ENCODE measurements at places on chromosomes 4 and X.

DNA sequence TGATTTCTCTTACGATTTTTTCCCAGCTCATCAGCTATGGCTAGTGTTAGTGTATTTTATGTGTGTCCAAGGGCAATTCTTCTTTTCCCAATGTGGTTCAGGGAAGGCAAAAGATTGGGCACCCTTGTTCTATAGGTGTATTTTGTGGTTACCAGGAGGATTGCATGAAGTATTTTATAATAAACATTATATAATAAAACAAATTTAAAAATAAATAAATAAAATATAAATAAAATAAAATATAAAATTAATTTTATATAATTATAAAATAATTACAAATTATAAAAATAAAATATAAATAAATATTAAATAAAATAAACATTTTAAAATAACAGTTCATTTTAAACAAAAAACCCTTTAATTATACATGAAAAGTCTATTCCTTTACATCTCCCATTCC lies 35.6 kb upstream of the UGT2B10 start:
- DNase-seq: no peak

DNA sequence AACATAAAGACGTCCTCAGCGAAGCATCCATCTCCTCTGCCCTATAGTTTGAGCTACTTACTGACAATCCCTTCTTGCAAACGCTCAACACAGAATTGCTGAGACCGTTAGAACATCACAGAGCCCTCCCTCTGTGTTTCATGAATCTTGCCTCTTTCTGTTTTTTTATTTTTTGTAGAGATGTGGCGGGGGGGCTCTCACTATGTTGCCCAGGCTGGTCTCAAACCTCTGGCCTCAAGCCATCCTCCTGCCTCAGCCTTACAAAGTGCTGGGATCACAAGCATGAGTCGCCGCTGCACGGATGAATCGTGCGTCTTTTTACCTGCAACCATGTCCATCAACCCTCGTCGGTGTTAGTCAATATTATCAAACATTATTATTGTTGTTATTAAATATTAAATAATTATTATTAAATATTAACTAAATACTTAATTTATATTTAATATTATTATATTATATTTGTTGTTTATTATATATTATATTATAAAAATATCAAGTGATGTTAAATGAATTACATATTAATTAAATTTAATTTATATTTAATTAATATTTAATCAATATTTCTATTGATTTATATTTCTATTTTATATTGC lies 200.7 kb downstream of the CRLF2 start:
- DNase-seq: no peak

- DNase-seq: no peak
Measured at GRCh38 chrX:72712094-72712755, 1.9 kb downstream of the PHKA1 start.

DNA sequence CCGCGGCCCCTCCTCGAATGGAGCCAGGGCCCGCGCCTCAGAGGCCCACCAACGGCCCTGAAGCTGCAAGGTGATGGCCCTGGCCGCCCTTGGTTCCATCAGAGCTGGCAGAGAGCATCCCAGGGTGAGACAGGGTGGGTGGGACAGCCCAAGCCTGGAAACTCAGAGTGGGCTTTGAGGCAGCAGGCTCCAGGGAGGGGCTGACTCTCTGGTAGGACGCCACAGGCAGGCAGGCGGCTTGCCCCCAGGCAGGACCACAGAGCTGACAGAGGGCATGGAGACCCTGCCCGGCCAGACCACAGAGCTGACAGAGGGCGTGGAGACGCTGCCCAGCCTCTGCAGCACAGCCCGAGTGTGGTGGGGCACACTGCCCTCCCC lies 4.8 kb downstream of the MYL5 start:
- DNase-seq: no peak

- DNase-seq: peak; percentile 100
Measured at GRCh38 chr4:128287871-128288688, 467 bp upstream of the PGRMC2 start.

- DNase-seq: peak; percentile 53
Measured at GRCh38 chr4:8607603-8608481, 15.3 kb downstream of the CPZ start.

DNA sequence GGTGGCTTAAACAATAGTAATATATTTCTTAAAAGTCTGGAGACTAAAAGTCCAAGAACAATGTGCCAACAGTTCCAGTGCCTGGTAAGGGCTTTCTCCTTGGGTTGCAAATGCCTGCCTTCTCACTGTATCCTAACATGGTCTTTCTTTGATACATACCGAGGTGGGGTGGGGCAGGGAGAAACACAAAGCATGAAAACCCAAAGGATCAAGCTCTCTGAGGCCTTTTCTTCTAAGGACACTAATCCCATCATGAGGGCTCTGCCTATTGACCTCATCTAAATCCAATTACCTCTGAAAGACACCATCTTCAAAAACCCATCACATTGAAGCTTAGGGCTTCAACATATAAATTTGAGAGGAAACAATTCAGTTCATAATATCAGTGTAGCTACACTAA lies 311.3 kb downstream of the GRID2 start:
- no peak for DNase-seq

GRCh38 chr4:101851672-101852071 lies 61.1 kb downstream of the BANK1 start:
- no peak for DNase-seq

GRCh38 chr4:2831611-2832308 lies 11.9 kb upstream of the ADD1 start:
- no peak for DNase-seq

GRCh38 chr4:3612281-3612680 lies 80.1 kb upstream of the LRPAP1 start:
- DNase-seq: no peak

GRCh38 chr4:173461170-173461569 lies 62.3 kb upstream of the SCRG1 start:
- DNase-seq: no peak

DNA sequence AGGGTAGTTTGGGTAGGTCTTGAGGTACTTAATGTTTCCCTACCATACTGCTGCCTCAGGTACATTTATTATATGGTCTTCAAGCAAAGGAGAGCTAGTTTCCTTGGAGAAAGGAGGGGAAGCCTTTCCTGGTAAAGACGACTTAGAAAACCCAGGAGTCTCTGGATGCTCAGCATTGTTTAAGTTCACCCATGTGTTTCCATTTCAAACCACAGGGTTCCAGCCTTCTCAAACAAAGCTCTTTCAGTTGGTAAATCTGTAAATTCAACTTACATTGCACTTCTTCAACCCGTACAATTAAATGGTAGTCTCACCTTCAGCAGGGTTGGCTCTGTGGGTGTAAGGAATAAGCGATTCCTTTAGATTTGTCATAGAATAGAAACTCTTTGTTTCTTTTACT lies 111.9 kb upstream of the UNC5C start:
- DNase-seq: no peak

- DNase-seq: no peak
Measured at GRCh38 chrX:7444967-7445366, 297.0 kb upstream of the PUDP start.

GRCh38 chr4:22460266-22460665 lies 55.6 kb downstream of the ADGRA3 start:
- DNase-seq: no peak

DNA sequence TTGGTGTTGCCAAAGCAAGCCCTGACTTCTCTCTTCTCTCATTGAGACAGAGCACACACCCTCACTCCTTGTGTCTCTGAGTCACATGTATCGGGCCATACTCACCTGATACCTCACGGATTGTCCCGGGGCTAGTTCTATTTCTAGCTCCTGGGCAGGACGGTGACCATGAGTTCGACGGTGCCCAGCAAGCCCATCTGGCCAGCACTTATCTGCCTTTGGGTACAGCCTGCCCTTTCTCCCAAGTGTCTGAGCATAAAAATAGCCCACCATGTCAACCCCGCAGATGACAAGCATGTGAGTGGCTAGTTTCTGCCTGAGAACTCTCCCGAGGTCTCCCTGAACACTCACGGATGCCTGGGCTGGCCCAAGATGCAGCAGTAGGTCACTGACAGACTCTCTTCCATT lies 158.5 kb downstream of the DHRSX start:
- no peak for DNase-seq

GRCh38 chr4:10013722-10014121 lies 7.6 kb downstream of the SLC2A9 start:
- DNase-seq: no peak

GRCh38 chr4:154985673-154986072 lies 204.6 kb downstream of the RBM46 start:
- DNase-seq: no peak

DNA sequence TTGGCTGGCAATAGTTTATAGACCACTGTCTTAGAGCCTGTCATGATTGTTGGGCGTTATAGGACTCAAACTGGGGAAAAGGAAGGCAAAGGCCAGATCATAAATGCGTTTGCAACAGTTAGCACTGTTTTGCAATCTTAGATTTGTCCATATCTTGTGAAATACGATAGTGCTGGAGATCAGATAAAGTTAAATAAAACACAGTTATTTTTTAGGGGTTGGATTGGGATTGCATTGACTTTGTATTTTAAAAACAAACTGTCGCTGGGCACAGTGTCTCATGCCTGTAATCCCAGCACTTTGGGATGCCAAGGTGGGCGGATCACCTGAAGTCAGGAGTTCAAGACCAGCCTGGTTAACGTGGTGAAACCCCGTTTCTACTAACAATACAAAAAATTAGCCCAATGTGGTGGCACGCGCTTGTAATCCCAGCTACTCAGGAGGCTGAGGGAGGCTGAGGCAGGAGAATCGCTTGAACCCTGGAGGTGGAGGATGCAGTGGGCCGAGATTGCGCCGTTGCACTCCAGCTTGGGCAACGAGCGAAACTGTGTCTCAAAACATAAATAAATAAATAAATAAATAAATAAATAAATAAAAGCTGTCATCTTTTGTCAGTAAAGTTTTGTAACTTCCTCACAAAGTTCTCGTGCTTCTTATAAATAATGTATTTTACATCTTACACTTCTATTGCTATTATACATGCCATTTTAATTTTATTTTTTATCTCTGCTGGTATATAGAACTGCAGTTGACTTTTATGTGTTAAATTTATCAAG lies 117.2 kb downstream of the KDM6A start:
- no peak for DNase-seq

DNA sequence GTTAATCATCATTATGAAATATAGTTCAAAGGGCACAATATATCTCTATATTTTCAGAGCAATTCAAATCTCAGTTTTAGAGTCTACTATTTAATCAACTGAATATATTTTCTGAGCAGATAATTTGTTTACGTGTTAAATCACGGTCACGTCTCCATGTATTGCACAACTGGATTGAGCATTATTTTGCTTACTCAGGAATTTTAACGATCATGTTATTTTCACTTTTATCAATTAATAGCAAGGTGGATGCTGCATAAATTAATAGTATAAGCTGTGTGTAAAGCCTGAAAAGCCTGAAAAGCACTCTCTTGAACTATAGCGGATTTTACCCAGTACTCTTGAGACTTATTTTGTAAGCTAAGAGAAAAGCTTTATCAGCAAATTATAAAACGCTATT lies 374.9 kb downstream of the MAGEB5 start:
- no peak for DNase-seq

DNA sequence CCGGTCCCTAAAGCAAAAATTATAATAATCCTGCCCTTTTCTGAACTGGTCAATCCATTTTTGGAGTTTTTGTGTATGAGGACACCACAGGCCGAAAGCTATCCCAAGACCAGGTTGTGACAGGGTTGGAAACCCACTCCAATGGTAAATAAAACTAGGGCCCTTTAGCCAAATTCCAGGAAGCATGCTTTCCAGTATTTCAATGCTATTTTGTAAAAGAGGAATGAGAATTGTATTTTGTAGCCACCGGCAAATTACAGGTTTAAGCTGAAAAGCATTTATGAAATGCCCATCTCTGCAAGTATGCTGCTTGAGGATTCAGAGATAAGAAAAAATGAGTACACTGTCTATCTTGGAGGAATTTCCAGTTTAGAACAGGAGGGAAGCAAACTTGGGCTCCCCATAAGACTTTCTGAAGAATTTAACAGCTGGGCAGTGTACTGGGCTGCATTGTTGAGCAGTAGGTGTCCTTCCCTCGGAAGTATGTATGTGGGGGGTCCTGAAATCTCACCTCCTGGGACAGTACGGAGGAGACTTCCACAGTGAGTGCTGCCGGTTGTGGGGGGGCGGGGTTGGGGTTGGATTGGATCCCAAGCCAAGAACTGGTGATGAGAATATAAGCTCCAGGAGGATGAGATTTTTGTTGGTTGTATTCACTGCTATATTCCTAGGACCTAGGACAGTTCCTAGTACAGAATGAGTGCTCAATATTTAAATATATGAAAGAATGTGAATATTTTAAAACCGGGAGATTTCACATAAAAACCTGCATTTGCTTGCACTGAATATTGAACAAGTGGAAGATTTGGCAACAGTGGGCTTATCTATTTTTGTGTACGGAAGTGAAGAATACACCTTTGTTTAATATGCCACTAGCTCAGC lies 26.8 kb downstream of the OCIAD2 start:
- DNase-seq: no peak

- no peak for DNase-seq
Measured at GRCh38 chr4:93384887-93385286, 443.7 kb upstream of the ATOH1 start.

- DNase-seq: no peak
Measured at GRCh38 chrX:11472381-11472780, 179.2 kb downstream of the AMELX start.

DNA sequence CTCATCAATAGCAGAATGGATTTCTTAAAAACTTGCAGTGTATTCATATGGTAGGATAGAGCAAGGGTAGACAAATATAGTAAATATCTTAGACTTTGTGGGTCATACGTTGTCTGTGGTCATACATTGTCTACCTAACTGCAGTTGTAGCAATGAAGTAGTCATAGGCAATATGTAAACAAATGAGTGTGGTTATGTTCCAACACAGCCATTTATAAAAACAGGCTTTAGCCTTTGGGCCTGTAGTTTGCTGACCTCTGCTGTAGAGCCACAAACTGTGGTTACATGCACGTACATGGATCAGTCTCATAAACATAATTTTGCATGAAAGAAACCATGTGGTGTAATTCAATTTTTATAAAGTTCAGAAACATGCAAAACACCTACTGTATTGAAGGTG lies 98.9 kb downstream of the LARP1B start:
- no peak for DNase-seq

DNA sequence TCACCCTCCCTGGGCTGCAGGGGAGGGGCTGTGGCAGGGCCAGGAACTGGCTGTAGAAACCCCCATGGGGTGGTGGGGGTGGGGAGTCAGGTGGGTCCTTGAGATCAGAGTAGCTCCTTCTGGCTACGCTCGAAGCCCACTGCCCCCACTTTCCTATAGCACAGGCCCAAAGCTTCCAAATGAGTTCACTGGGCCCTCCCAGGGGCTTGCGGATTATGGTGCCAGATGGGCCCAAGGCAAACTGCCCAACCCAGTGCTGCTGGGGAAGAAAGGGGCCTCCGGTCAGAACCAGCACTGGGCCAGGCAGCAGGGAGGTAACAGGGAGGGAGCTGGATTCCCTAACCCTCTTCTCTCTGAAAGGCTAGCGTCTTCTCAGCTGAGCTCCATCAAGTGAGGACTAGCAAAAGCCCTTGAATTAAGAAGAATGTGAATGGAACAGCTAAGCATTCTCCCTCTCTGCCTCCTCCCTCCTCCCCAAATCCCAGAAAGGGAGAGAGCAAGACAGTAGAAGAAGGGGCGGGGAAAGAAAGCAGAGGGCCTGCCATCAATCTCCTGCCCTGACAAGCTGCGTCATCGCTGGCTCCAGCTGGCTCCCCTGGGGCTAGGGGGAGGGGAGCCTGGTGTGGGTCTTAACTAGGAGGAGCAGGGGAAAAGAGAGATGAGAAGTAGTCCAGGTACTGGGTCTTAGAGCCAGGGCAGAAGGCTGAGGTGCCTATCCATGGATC lies 34.7 kb downstream of the FRMPD3 start:
- peak; percentile 67 for DNase-seq
